Left colon (tissue), 2 donors: ENCODE measurements at places on chromosomes 6 and 20. TPM values are rescaled to one million over a fixed set of nuclear protein-coding genes. Genes with fewer than 3 reads are reported as not detected.

DNA sequence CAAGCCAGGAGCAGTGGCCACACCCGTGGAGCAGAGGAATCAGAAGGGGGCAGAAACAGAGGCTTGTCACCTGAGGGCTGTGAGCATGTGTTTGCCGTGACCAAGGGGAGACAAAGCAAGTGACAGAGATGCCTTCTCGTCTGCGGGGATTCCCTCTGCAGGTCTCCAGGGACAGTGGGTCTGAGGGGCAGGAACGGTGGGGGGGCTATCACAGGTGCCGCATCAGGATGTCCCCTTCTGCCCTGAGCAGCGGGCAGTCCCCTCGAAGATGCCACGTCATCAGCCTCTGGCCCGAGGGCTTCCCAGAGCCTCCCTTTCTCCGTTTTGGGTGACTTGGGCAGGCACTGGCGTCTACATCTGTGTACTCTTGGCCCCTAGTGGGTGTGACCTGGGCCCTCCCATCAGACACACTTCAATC, 338.7 kb downstream of the PREX1 start:
- DNase-seq = no peak

GRCh38 chr6:158262755-158263154, 49.5 kb upstream of the TULP4 start:
- DNase-seq = no peak

DNA sequence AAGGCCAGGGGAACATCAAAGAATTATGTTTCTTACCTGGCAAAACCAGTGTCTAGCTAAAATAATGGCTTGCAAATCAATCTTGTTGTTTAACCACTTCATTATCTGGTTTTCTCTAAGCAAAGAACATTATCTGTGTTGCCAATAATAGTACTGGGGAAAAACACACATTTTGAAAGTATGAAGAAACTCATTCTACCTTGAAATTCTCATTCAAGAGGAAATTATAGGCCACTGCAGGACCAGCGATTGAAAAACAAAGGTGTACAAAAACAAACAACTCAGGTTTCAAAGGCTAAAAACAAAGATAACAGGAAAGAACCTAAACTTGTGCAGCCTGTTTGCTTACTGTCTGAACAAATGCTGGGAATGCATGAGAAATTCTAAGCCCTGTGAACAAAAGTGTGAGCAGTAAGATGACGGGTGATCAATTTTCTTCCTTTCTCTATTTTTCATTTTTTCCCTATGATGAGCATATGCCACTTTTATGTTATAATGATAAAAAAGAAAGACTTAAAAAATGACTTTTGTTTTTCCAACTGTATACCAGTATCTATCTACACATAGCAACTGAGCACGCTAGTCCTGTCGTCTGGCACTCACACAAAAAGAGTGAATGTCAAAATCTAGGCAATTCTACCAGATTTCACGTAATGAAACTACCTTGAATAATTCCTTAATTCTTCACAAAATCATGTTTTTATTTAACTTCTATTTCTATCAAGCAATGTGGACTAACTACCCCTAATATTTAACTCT, 117.9 kb downstream of the SGK1 start:
- no peak for DNase-seq

GRCh38 chr6:117118490-117118889, 146.9 kb upstream of the VGLL2 start:
- DNase-seq = no peak

GRCh38 chr6:24723270-24723669, 4.3 kb upstream of the C6orf62 start:
- DNase-seq = no peak

DNA sequence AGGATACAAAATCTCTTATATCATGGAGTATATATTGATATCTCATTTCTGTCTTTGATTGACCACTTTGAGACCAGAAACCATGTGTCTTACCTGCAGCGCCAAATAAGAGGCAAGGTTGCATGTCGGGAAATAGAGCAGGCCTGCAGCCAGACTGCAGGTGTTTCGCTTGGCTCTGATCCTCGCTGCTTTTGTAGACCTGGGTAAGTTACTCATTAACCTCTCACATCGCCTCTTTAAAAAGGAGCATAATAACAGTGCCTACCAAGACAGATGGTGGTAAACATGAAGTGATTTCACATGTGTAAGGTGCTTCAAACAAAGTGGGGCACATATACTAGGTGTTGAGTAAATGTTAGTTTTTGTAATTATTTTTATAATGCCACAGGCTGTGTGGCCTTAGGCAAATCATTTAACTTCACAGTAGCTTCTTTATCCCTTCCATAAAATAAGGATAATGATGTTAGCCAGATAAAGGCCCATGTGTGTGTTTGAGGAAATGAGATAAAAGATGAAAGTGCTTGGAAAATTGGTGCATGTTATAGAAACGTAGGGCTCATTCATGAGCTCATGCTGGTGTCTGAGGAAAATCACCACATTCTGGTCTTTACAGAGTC, 248.8 kb upstream of the MAP3K7 start:
- peak; percentile 12 for DNase-seq

- no peak for DNase-seq
These were observed 70.4 kb downstream of the BACH2 start for GRCh38 chr6:90226257-90226656.

DNA sequence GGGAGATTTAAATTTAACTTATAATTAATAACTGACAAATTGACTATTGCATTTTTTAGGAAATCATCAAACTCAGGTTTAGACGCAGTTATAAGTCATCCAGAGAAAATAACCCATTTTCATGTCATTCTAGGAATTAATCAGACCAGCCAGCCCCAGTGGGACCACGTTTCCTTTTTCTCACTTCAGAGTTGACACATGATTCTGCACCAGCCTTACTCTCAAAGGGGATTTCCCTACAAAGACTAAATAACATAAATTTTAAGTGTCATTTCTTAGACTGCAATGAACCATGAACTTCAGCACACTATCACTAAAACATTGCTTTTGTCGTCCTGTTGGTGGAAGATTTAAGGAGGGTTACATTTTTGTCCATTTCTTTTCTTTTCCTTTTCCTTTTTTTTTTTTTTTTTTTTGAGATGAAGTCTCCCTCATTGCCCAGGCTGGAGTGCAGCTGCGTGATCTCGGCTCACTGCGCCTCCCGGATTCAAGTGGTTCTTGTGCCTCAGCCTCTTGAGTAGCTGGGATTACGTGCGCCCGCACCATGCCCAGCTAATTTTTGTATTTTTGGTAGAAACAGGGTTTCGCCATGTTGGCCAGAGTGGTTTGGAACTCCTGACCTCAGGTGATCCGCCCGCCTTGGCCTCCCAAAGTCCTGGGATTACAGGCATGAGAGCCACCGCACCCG, 3.6 kb downstream of the IPCEF1 start:
- no peak for DNase-seq

- DNase-seq = no peak
These were observed 17.5 kb downstream of the DNMT3B start for GRCh38 chr20:32779500-32780211.

DNA sequence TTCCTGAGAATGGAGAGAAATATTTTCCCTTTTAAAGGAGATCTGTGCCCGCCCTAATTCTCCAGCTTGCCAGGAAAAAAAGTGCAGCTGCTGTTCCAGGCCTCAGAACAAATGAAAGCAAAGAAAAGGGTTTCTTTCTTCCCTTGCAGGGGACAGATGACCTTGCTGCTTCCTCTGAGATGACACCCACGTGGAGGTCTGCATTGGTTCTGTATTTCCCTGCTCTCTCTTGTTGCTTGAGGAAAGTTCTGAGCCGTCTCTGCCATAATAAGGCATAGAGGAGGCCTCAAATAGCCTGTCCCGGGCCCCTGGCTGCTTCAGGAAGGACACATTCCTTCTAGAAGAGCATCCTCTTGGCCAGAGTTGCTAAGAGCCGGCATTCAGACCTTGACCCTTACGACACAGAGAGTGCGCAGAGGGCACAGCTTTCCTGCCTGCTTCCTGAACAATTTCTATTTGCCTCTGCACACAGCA, 501.8 kb upstream of the SULF2 start:
- no peak for DNase-seq

DNA sequence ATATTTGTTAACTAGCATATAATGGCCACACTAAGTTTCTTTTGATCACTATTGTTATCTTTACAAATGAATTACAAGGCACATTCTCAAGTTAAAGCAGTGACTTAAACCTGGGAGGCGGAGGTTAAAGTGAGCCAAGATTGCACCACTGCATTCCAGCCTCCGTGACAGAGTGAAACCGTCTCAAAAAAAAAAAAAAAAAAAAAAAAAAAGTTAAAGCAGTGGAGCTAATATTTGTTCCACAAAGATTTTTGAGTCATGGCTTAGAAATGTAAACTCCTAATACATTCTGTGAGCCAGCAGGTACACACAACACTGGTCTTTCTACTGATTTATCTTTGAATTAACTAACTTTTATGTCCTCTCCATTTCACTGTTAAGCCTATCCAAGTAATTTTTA, 221.7 kb upstream of the HTR1E start:
- no peak for DNase-seq

- DNase-seq = no peak
These were observed 6.9 kb downstream of the RTEL1 start for GRCh38 chr20:63664861-63665594.

DNA sequence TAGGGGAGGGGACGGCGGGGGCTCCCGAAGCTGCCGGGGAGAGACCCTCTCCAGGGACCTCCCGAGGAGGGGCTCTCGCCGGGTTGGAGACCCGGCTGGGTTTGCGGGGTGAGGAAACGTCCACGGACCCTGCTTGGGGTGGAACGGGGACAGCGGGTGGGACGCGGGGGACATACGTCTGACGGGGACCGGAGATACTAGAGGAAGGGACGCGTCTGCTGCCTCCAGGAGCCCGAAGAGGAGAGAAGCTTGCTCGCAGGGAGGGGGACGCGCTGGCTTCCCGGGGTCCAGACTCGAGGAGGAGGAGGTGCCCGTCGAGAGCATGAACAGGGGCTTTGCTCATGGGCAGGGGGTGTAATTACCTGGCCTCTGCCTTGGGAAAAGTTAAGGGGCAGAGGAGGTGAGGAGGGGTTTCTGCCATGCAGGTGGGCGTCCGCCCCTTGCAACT, 593 bp downstream of the DNMT3B start:
- no peak for DNase-seq

GRCh38 chr6:74814440-74814839, 391.4 kb downstream of the COL12A1 start:
- no peak for DNase-seq

GRCh38 chr6:119647309-119647708, 297.7 kb upstream of the MAN1A1 start:
- DNase-seq = no peak

Gene LMBRD1
- total RNA-seq = 56.9 TPM

Gene LTB
- 0.70 TPM for total RNA-seq

Gene DLL1
- 27.8 TPM for total RNA-seq

Gene GJA1
- total RNA-seq = 8.3 TPM

Gene ANKRD66
- not detected for total RNA-seq

Gene C4B
- total RNA-seq = 3.8 TPM
